ENCODE measurements at places on chromosomes 1 and 21.
A peak's percentile ranks its signal among the peaks of the same experiment; 100 is the strongest.

- no peak for DNase-seq
Observed at GRCh38 chr1:224328644-224329043, 1.3 kb downstream of the NVL start.

- no peak for DNase-seq
Observed at GRCh38 chr1:88104236-88104635, 579.8 kb upstream of the PKN2 start.

GRCh38 chr1:89598450-89599331 lies 34.2 kb upstream of the LRRC8C start:
- DNase-seq: peak; percentile 28

- DNase-seq: no peak
Observed at GRCh38 chr1:113946678-113947387, 17.7 kb downstream of the HIPK1 start.

GRCh38 chr1:27455139-27455811 lies 34.7 kb downstream of the WASF2 start:
- no peak for DNase-seq

DNA sequence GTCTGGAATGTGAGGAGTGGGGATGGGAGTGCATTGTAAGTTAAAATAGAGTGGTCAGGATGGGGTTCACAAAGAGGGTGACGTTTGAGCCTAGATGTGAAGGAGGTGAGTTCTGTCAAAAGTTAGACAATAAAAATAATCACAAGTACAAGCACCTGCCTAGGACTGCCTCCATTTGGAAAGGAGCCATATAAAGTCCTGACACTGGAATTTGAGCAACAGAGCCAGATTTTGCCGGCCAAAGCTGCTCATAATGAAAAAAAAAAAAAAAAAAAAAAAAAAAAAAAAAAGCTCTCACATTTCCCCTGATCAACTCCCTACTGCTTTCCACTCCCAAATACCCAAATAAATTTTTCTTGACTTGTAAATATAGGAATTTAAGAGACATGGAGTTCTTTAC lies 4.1 kb downstream of the PALMD start:
- DNase-seq: no peak

GRCh38 chr1:218353656-218354055 lies 8.5 kb downstream of the TGFB2 start:
- no peak for DNase-seq

GRCh38 chr1:159250638-159251216 lies 46.1 kb downstream of the ACKR1 start:
- DNase-seq: no peak

DNA sequence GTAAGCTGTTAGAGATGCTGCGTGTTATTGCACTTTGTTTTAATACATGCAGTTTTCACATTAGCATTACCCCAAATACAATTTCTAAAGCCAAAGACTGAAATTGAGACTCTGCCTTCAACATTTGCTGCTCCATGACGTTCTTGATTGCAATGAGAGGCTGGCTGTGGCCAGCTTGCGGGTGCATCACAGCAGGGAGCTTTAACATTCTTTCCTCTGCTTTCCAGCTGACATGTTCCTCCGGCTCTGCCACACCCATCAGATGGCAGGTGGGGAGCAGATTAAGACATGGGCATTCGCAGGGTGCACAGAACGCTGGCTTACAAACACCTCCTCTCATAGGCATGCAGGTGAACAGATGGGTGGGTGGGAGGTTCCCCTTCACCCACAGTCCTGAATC lies 314.1 kb downstream of the DISC1 start:
- DNase-seq: no peak

GRCh38 chr1:55138823-55139222 lies 76.3 kb downstream of the USP24 start:
- DNase-seq: peak; percentile 24

DNA sequence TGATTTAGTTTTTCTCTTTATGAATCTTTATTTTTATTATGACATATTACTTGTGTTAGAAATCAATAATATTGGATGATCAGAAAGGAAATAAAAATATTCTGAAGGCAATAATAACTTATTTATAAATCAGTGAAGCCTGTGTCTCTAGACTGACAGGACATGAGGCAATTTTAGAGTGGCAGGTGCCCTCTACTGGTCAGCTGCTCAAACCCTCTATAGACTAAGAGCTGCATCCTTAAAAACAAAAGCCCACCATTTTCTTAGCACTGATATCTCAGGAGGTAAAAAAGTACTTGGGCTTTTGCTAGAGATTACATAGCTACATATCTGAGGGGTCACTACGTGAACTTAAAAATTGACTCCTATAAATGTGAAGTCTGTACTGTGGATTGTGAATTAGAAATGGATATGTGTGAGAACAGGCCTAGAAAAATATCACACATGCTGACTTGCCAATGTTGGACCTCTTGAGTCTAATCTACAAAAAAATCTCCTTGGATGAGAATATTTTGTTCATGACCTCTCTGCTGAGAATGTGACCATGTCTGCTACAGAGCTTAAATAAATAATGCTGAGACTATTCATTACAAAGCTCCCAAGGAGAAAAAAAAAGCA lies 597.9 kb upstream of the ADAMTS5 start:
- DNase-seq: no peak

DNA sequence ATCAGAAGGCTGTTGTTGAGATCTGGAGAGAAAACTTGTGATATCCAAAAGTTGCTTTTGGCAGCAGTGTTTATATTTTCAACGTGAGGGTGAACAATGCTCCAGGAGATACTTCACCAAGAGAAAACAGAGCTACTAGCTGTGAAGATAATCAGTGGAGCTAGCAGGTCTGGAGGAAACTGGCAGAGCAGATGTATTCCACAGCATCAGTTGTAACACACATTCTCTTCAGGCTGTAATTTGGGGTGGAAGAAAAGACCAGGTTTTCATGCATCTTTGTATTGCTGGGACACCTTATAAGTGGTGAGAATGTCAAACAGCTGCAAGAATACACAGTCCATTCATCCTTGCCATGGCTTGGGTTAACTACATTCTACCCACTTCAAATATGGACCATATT lies 22.0 kb downstream of the AHCYL1 start:
- no peak for DNase-seq

DNA sequence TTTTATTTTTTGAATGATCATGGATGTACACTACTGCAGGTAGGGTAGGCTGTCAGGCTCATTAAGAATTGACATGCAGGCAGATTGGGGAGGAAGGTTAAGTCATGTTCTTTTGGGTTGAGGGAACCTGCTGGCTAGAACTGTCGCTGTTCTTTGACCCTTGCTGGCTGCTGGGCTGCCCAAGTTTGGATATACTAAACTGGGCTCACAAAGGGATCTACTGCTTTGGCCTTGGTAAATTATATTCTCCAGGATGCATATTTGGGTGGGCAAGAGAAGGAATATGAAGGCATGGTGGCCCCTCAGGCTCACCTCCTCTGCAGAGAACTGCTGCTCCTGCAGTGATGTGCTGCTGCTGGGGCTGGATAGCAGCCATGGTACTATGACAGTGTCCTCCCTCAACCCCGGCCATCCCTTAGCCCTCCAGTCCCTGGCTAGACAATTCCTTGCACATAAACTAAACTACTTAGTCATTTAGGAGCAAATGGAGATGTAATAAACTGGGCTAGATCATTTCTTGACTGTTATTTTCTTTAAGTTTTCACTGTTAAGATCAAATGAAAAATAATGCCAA lies 6.1 kb downstream of the ATP1A1 start:
- no peak for DNase-seq

DNA sequence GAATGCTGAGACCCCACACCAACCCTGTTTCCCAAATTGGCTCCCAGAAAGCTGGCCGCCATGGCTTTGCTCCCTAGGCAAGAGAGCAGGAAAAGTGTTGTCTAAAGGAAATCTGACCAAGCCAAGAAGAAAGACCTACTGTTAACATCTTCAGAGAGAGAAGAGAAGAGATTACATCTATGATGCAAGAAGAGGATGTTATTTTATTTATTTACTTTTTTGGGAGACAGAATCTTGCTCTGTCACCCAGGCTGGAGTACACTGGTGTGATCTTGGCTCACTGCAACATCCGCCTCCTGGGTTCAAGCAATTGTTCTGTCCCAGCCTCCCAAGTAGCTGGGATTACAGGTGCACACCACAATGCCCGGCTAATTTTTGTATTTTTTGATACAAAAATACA lies 21.7 kb downstream of the HMGN2 start:
- no peak for DNase-seq

DNA sequence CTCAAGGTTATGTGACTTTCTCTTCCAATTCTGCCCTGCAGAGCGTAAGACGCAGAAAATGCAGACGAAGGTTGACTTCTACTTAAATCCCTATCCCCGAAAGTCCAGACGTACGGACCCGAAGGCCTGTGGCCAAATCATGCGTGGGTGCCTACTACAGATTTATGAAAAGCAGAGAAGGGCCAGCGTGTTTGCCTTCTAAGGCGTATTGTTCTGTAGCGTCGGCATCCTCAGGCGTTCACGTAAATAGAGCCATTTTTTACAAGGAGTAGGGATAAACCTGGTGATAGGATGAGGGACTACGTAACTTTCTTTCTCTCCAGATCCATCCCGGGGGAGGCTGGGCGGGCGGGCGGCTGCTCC lies 222 bp upstream of the GIPC2 start:
- no peak for DNase-seq

DNA sequence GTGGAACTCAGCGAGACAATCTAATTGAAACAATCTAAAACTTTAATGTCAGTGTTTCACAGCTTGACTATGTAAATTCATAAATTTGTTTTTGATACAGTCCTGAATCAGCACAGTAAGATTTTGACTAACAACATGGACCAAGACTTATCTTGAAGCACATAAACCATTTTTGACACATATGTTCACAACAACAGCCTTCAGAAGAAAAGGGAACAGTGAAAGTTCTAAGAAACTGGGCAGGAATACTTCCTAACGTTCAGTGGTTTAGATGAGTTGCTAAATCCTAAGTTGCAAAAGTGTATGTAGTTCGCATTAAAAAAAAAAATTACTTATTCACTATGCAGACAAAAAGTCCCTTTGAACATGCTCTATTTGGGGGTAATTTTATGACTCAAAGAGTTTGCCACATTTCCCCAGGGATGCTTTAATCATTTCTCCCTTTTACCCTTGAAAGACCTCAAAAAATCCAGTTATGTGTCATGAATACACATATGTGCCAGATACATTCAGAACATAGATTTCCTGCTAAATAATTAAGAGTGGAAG lies 120.2 kb downstream of the MRPL39 start:
- no peak for DNase-seq

GRCh38 chr1:166029196-166029945 lies 137.4 kb downstream of the FAM78B start:
- DNase-seq: no peak

DNA sequence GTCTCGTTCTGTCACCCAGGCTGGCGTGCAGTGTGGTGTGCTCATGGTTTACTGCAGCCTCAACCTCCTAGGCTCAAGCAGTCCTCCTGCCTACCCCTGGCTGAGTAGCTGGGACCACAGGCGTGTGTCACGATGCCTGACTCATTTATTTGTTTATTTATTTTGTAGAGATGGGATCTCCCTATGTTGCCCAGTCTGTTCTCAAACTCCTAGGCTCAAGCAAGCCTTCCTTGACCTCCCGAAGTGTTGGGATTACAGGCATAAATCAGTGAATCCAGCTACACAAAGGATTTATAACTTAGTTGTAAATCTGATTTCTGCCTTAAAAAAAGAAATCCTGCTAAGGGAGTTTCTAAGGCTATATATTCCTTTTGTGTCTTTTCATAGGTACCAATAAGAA lies 30.5 kb upstream of the ZNF496 start:
- DNase-seq: no peak

DNA sequence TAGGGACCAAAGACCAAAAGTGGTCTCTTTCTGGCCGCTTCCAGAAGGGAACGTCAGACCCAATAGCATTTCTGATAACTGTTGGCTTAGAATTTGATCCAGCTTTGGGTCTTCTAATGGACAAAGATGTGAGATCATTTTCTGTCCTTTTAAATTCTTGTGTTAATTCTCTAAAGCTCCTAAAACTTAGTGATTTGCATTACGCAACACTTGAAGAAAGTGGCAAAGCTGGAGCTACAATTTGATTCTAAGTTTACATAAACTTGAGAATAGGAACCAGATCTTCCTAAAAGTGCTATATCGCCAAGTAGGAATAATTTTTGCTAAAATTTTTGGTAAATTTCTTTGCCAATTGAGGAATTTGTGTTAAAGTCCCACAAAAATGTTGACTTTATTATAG lies 21.6 kb upstream of the PLA2G4A start:
- DNase-seq: no peak

- no peak for DNase-seq
Observed at GRCh38 chr1:32361308-32361673, 994 bp downstream of the FAM229A start.

DNA sequence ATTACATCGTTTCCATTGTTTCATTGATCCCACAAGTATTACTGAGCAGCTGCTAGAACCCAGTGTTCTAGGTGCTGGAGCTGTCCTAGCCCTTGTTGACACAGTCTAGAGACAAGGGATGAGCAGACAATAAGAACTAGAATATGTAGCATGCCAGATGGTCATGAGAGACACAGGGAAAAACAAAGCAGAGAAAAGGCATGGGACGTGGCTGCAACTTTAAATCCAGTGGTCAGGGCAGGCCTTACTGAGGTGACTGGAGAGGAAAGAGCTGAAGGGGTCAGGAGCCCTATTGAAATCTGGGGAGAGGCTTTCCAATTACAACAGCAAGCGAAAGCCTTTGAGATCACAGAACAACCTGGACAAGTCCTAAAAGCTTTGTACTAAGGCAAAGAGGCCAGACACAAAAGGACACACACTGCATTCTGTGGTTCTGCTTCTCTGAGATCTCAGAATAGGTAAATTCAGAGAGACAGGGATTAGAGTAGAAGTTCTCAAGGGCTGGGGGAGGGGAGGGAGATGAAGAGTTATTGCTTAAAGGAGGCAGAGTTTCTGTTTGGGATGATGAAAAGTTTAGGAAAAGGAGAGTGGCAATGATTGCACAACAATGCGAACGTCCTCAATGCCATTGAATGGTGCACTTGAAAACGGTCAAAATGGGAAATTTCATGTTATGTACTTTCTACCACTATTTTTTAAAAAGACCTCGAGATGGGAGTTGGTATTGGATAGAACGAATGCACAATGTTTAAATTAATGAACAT lies 467.4 kb upstream of the VAMP3 start:
- DNase-seq: no peak

GRCh38 chr1:115764541-115764940 lies 4.0 kb downstream of the CASQ2 start:
- DNase-seq: no peak

- no peak for DNase-seq
Observed at GRCh38 chr1:28578696-28579218, 13.3 kb upstream of the RAB42 start.

DNA sequence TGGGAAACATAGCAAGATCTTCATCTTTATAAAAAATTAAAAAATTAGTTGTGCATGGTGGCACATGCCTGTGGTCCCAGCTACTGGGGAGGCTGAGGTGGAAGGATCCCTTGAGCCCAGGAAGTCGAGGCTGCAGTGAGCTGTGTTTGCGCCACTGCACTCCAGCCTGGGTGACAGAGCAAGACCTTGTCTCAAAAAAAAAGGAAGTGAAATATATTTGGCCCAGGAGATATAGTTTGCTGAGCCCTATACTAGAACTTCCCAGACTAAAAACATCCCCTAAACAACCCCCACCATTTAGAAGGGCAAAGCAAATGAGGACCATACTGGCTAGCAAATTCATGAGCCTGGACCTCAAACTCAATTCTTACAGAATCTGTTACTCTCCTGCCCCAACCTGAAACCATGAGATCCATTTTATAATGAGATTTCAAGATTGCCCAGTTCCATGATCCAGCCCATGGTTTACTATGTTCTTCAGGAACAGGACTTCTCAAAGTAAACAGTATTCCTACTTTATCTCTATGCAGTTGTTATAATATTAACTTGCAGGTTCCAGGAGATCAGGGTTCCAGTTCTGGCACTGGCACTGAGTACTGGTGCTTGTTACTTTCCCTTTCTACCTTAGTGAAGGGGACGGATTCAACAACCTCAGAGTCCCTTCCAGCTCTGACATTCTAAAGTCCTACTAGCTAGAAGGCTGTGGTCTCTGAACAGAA lies 48.9 kb upstream of the TADA1 start:
- no peak for DNase-seq

All from CD8-positive, alpha-beta memory T cell (primary cell).